Activated CD4-positive, alpha-beta T cell treated with anti-CD3 and anti-CD28 coated beads, Interleukin-10, Interleukin-2, amounts not matched to agents 100 ng/mL and 50 ng/mL, durations not matched to agents 16 hours and 8 hours (primary cell): ENCODE measurements at places on chromosomes 5 and 9.
A peak's percentile ranks its signal among the peaks of the same experiment; 100 is the strongest.

DNA sequence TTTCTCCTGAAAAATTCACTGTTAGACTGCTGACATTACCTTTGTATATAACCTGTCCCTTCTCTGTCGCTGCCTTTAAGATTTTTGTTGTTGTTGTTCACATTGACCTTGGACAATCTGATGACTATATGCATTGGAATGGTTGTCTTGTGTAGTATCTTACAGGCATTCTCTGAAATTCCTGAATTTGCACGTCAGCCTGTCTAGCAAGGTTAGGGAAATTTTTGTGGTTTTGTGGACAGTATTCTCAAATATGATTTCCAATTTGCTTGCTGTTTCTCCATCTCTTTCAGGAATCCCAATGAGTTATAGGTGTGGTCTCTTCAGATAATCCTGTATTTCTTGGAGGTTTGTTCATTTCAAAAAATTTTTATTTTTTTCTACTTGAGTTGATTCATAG, 140.8 kb downstream of the PRR16 start:
- DNase-seq, result no peak

- no peak for DNase-seq
Observed at GRCh38 chr5:158805195-158805594, 294.5 kb downstream of the EBF1 start.

DNA sequence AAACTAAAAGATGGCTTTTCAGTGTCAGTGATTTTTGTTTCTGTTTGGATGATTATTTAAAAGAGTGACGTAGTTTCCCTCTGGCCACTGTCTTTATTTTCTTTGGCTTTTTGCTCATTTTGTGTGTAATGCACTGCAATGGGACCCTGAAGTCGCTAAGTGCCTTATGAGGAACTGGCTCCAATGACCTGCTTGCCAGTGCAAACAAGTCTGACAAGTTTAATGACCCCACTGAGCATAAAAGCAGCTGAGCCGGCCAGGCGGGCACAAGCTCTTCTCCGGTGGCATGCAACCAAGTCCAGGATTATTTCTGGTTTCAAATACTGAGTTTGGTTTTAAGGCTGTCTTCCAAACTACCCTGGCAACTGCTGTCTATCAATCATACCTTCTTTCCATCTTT, 15.6 kb upstream of the GNA14 start:
- DNase-seq, result no peak

GRCh38 chr5:90461288-90461687, 13.3 kb downstream of the MBLAC2 start:
- DNase-seq, result no peak

DNA sequence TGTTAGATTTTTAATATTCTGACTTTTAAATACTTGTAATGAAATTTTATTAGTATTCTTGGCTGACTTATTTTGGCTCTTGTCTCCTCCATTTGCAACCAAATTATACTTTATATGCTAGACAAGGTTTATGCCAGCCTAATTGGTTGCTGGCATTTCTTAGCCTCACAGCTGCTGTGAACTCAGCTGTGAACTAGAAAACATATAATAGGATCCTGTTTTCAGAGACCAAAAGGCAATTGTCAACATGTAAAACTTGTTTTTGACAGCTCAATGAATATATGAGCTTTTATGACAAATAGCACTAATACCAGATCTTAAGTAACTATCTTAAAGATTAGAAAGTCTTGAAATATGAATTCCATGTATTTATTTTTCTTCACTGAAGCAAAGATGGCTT, 25.9 kb downstream of the KIF2A start:
- DNase-seq, result no peak

DNA sequence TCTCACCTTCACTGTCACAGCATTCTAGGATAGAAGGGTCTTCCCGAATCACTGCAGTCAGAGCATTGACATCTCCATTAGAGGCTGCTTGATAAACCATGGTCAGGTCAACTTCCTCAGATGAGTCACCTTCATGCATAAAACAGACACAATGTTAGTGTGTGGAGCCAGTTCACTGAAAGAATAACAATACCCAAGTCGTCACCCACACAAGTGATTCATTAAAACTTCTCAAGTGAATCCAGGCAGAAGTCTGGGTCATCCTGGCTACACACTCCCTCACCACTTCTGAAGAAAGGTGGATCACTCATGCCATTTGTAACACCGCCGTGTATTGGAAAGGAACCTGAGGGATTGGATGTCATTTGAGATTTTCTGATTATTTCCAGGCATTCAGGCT, 49.6 kb downstream of the ANKRD55 start:
- no peak for DNase-seq

DNA sequence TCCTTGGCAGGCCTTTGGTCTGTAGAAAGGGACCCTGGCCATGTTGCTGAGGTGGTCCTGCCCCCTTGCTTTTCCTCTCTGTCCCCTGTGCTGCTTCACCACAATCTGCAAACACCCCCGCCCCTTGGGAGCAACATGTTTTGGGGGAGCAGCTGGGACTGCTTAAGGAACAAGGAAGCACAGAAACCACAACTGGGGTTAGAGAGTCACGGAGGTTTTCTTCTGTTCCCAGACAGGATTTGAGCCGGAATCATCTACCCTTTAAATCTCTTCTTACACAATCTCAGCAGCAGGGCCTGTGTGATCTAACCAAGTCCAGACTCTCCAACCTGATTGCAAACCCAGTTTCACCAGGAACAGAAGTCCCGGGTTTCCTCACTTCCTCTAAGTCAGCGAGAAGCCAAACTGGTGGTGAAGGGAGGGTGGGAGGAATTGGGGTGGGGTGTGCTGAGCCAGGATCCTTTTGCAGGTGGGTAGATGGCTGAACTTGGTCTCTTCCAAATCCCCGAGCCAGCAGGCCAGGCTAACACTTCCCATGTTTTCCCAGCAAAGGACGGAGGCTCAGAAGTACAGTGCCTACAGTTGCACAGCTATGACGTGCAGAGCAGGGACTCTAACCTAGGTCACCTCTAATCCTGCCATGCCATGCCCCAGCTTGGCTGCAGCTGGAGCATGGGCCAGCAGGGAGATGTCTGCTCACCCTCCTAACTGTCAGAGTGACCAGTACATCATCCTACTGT, 25.0 kb downstream of the SH3PXD2B start:
- no peak for DNase-seq

- DNase-seq, result no peak
Observed at GRCh38 chr9:125372441-125373226, 111.0 kb downstream of the GAPVD1 start.

GRCh38 chr9:7001571-7001970, 243.8 kb downstream of the KDM4C start:
- DNase-seq, result no peak

DNA sequence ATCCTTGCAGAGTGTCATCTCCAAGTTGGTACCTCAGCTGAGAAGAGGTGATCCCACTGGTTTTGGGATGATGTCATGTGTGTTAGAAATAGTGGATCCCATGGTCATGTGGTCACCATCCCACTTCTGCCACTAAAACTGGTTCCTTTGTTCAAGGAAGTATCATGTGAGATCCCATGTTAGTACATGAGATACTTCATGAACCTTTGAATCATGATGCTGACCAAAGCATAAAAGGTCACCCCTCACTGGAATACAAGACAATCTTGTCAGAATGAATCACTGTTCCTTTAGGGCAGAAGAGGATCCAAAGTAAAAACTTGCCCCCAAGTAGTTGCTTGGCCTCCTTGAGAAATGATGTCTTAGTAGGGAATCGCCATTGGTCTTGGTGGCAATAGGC, 150.9 kb upstream of the MOCS2 start:
- DNase-seq, result no peak

DNA sequence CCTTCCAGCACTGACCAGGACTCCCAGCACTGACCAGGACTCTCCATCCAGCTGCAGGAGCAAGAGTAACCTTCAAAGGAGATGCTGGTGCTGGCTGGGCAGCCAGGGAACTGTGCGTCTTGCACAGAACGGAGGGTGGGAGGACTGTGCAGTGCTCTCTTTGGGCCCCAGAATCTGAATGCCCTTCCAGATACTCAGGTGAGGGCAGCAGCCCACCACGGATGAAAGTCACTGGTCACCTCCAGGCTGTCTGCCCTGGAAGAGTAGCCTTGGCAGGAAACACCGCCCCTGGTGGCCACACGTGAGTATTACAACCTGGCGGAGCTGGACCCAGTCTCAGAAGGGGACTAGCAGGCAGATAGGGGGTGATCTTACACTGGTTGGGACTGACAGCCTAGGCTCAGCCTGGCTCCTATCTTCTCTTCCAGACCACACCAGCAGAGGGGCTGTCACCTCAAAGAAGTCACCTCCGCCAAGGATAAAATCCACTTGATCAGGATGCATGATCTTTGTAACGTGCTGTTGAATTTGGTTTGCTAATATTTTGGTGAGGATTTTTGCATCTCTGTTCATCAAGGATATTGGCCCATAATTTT, 4.8 kb upstream of the SARDH start:
- peak; percentile 69 for DNase-seq

GRCh38 chr5:158737536-158738027, 362.1 kb downstream of the EBF1 start:
- DNase-seq, result no peak

DNA sequence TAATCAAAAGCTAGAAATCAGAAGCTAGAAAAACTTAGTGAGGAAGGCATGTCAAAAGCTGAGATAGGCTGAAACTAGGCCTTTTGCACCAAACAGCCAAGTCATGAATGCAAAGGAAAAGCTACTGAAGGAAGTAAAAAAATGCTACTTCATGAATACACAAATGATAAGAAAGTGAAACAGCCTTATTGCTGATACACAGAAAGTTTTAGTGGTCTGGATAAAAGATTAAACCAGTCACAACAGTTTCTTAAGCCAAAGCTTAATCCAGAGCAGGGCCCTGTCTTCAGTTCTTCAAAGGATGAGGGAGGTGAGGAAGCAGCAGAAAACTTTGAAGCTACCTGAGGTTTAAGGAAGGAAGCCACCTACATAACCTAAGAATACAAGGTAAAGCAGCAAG, 102.5 kb upstream of the SH3GL2 start:
- no peak for DNase-seq

GRCh38 chr5:91864962-91865361, 481.8 kb upstream of the ARRDC3 start:
- DNase-seq, result no peak

GRCh38 chr9:8816361-8816760, 1016.8 kb upstream of the DMAC1 start:
- DNase-seq, result no peak

- peak; percentile 77 for DNase-seq
Observed at GRCh38 chr5:151251001-151251551, 1.9 kb upstream of the GM2A start.

DNA sequence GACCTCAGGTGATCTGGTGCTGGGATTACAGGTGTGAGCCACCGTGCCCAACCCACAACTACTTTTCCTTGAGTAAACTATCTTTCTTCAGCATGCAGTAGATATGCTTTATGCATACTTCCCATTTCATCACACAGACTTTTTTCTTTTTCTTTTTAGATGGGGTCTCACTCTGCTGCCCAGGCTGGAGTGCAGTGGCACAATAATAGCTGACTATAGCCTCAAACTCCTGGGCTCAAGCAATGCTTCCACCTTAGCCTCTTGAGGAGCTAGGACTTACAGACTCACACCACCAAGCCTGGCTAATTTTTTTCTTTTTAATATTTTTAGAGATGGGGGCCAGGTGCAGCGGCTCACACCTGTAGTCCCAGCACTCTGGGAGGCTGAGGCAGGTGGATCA, 22.8 kb downstream of the PPP6C start:
- no peak for DNase-seq

GRCh38 chr5:64144425-64145215, 21.0 kb upstream of the RNF180 start:
- no peak for DNase-seq

GRCh38 chr5:96245140-96246091, 187.6 kb downstream of the PCSK1 start:
- no peak for DNase-seq

DNA sequence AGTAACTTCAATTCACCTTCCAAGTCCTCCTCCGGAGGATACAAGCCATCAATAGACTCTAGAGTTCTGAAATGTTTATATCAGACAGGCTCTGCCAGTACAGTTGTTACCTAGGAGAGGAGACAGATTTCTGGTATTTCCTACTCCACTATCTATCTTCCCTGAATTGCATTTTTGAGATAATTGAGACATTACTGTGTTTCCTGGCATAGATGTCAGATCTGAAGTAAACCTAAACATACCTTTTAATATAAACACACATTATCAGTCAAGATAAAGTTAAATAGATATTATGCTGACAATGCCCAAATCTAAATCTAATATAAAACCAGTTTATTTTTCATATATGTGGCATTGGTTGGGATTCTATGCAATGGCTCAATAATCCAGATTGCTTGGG, 8.2 kb upstream of the TYRP1 start:
- no peak for DNase-seq

DNA sequence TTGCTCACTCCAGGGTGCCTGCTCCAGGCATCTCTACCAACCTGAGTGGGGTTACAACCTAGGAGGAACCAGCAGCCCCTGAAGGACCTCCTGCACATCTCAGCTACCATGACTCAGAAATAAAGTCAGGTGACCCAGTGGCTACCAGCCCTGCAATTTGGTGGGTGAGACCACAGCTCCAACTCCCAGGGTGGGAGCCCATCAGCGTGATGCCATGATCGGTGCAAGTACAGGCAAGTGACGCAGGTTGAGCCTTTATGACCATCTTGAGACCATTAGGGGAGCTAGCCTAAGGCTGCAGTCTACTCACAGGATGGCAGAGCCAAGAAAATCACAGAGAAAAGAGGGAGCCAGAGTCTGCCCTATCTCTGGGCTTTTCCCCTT, 8.6 kb downstream of the SEPTIN8 start:
- no peak for DNase-seq

DNA sequence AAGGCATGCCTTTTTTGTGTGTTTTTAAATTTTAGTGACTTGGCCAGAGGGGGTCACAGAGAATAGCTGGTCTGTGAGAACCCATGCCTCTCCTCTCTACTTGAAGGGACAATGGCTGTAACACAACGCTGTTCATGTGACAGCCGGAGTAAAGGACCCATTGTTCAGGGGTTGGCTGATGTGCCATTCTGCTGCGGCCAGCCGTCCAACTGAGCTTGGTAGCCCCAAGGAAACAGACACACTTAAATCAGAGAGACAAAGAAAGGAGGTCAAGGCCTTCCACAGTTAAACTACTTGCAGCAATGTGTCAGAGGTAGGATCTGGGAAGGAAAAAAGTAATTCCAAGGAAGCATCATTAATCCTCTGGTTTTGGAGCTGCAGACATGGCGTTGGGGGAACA, 8.1 kb downstream of the MEGF10 start:
- no peak for DNase-seq

DNA sequence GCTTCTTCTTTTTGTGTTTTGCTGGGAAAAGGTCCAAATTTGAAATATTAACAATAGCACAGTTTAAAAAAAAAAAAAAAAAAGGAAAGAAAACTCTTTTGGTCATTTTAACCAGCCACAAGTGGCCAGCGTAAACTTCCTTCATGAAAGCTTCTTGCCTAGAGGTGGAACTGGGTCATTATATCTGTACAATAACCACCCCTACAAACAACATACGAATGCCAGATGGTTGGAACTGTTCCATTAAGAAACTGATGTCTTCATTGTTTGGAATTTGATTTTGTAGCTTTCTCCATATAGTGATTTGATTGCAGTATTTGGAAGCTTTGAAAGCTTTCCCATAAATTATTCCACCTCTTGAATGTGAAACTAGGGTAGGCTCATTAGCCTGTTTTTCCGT, 18.3 kb upstream of the LPAR1 start:
- DNase-seq, result no peak
